Immature natural killer cell (primary cell): ENCODE measurements at places on chromosomes 12 and 14. TPM values are rescaled to one million over a fixed set of nuclear protein-coding genes. Genes with fewer than 3 reads are reported as not detected.

The SOX5 gene
- polyA plus RNA-seq: not detected

The P3H3 gene
- polyA plus RNA-seq: not detected

The CRIP2 gene
- polyA plus RNA-seq: 30.2 TPM

The FOXG1 gene
- polyA plus RNA-seq: not detected

The JKAMP gene
- 58.0 TPM for polyA plus RNA-seq

The SLC6A15 gene
- not detected for polyA plus RNA-seq

The KRT79 gene
- polyA plus RNA-seq: not detected

The CEBPE gene
- polyA plus RNA-seq: not detected

The CLEC2A gene
- polyA plus RNA-seq: not detected

The SERPINA10 gene
- polyA plus RNA-seq: not detected

The RTN1 gene
- polyA plus RNA-seq: 5.1 TPM

The SLC8A3 gene
- polyA plus RNA-seq: 0.21 TPM

The RNU6-7 gene
- polyA plus RNA-seq: not detected

The SYCP3 gene
- polyA plus RNA-seq: not detected

The ERBB3 gene
- not detected for polyA plus RNA-seq

The NFATC4 gene
- polyA plus RNA-seq: not detected

The SLC25A47 gene
- not detected for polyA plus RNA-seq

The PLEKHD1 gene
- 0.08 TPM for polyA plus RNA-seq

The TAS2R19 gene
- polyA plus RNA-seq: not detected

The ACVRL1 gene
- polyA plus RNA-seq: not detected

The RNF212B gene
- not detected for polyA plus RNA-seq

The RTL1 gene
- not detected for polyA plus RNA-seq

The SERPINA3 gene
- polyA plus RNA-seq: not detected

The ADCY4 gene
- polyA plus RNA-seq: 0.31 TPM

The KCNA5 gene
- polyA plus RNA-seq: 1.1 TPM
